ENCODE measurements at places on chromosomes 12 and 14.

- no peak for DNase-seq
Observed at GRCh38 chr12:82708061-82708879, 21.6 kb downstream of the TMTC2 start.

GRCh38 chr12:49294086-49294803, 702 bp upstream of the PRPH start:
- DNase-seq: no peak

DNA sequence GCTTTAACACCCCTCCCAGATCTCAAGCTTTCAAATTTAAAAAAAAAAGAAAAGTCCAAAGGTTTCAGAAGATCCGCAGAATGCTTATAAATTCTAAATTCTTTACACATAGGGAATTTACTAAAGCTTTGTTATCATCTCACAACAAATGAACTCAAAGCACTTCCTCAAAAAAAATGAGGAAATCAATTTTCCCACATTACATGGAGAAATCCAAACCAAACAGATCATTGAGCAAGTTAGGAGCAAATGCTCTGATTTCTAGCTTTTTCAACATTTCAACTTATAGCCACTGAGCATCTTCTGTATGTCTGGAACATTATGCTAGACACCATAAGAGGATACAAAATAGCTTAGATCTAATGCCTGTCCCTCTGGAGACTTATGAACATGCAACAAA, 161.0 kb downstream of the CEP128 start:
- DNase-seq: no peak

DNA sequence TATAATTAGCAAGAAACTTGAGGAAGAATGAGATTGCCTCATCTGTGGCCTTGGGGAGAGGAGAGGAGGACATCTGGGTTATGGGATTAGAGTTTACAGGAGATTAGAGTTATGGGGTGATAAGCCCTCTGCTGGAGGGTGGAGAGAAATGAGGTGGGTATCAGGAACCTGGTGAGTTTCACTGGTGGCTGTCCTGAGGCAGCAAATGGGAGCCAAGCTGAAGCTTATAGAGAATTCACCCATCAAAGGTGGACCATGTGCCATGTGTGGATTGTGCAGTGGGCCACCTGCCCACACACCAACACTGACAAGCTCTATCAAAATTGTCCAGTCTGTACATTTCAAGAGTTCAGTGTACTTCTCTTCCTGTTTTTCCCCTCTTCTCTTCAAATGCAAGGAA, 135.3 kb downstream of the AEBP2 start:
- DNase-seq: no peak

GRCh38 chr12:62448436-62448835, 18.2 kb upstream of the MON2 start:
- DNase-seq: no peak

- no peak for DNase-seq
Observed at GRCh38 chr12:112941528-112942335, 3.5 kb downstream of the OAS3 start.

- DNase-seq: no peak
Observed at GRCh38 chr14:105602799-105603793, 76.7 kb downstream of the TMEM121 start.

DNA sequence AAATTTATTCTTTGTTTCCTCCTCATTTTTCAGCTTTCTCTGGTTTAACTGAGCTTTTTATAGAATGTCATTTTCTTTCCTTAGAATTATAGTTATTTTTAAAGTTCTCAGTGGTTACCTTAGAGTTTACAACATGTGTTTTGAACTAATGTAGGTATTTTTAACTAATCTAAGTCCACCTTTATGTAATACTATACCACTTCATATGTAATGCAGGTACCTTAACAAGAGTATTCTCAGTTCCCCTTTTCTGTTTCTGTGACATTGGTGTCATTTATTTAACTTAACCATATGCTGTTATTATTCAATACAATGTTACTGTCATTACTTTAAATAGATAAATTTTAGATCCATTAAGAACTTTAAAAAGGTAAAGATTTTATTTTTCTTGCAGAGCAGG, 30.3 kb upstream of the KCNC2 start:
- no peak for DNase-seq

DNA sequence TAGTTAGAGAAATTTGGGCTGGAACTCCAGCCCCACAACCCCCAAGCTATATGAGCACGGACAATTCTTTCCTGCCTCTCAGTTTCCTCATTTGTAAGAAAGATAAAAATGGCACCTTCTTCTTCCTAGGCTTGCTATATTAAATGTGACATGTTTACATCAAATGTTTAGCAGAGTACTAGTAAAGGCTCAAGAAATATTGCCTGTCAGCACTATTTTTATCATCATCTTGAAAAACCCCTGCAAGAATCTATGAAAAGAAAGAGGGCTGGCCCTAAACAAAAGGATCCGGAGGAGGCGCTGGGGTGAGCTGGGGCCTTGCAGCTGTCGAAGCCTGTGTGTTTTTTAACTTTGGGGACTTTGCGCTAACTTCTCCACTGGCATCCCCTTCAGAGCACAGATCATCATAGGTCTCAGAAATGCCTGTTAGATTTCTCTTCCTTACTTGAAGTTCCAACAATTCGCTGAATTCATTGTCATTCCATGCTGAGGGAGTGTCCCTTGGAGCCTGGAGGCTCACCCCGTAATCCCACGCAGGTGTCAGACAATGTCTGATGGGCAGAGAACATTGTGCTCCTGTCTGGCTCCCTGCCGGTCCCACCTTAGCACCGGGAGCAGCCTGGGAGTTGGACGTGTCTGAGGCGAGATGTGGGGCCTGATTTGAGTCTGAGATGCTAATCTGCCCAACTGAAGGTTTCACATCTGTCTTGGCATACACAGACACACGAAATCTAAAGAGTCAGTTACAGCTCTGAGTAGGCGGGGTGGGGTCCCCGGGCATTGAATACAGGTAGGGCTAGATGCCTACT, 206.8 kb downstream of the NUAK1 start:
- no peak for DNase-seq

GRCh38 chr12:58470266-58471010, 449.9 kb downstream of the LRIG3 start:
- DNase-seq: no peak

DNA sequence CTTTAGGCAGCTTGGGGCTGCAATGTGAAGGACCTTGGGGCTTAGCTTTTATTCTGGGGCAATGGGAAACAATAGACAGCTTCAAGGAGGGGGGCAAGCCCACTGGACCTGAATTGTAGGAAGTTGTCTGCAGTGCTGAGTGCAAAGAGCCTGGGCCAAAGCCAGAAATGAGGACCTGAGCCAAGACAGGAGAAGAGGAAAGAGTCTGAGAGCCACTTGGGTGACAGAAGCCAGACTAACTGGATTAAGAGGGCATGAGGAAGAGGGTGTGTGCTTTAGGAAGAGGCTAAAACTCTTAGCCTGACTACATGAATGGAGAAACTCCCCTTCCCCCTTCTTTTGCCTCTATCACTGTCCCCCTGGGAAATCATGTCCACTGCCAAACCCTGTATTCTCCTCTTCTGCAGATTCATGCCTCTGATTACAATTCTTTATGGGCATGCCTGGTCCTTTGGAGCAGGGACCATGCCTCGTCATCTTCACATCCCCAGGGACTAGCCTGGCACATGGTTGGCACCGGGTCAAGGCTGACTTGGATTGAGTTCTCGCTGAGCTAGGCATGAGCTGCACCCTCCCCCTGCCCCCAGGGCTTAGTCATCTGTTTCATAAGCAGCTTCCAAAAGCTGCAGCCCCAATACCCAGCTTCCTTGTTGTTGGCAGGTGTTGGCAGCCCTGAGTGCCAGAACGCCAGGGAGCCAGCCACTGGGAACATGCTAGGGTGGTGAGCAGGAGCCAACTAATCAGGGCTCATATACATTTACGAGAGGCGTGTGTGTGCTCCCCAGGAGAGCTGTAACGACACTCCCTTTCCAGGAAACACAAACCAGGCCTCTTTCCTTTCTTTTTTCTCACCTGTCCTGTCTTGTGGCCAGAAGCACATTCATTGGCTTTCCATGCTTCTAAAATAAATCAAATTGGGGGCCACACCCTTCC, 27.7 kb upstream of the JDP2 start:
- DNase-seq: peak; percentile 92

GRCh38 chr14:72903716-72904115, 9.8 kb upstream of the DPF3 start:
- no peak for DNase-seq

DNA sequence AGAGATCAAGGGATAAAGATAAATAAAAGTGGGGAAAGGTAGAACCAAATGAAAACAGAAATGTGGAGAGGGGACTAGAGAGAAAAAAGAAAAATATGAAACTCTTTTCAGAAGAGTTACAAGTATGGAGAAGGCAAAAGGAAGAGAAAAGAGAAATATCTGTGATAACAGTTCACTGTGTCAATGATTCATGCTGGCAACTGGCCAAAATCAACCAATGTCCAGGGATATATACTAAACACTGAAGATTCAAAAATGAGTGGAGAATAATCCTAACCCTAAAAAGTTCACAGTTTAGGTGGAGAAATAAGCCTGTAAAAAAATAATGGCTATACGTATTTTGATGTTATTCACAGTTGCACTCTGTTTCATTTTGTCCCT, 372.3 kb upstream of the KITLG start:
- no peak for DNase-seq

DNA sequence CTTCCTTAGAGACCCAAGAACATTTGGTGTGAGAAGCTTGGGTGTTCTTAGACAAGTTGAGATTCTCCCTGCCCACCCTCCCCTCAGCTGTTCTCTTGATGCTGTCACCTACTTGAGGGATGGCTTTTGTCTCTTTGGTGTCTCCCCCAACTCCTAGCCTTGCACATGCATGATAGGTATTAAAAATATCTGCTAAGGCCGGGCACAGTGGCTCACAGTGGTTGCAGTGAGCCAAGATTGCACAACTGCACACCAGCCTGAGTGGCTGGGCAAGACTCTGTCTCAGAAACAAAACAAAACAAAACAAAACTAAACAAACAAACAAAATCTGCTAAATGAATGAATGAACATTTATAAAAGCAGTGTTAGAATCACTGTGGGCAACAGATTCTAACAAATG, 261.1 kb downstream of the AKAP6 start:
- DNase-seq: no peak

DNA sequence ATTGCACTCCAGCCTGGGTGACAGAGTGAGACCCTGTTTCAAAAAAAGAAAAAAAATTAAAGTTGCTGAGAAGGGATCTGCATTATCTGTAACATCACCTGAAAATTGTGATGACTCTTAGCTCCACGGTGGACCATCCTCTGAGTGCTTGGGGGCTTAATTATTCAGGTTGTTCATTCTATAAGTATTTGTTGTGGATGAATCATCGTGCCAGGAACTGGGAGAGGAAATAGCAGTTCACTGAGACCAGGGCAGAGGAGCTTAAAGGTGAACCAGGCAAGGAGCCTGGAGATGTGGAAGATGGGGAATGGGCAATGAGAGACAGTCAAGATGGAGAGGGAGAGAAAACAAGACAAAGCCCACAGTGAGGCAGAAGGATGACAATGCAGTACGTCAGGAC, 25.5 kb upstream of the GSC start:
- DNase-seq: no peak

- DNase-seq: no peak
Observed at GRCh38 chr14:23143911-23144310, 24.9 kb upstream of the CEBPE start.

- no peak for DNase-seq
Observed at GRCh38 chr14:85175556-85175955, 354.4 kb upstream of the FLRT2 start.

DNA sequence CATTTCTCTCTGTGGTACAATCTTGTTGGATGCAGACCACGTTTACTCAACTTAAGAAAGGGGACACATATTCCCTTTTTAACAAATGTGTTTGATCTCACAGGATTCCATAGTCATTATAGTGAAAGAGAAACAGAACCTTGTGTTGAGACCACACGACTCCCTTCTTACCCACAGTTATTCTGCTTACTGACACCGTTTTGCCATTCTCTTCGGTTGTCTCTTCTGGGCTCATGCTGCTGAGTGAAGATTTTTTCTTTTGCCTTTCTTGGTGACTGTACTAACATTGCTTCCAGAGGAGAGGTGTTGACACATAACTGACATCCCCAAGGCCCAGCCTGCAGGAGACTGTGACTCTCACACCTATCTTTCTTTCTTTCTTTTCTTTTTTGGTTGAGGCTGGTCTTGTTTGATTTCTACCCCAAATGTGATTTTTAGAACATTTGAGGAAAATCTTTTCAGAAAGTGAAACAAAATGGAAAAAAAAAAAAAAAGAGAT, 61.2 kb upstream of the OTOGL start:
- no peak for DNase-seq

DNA sequence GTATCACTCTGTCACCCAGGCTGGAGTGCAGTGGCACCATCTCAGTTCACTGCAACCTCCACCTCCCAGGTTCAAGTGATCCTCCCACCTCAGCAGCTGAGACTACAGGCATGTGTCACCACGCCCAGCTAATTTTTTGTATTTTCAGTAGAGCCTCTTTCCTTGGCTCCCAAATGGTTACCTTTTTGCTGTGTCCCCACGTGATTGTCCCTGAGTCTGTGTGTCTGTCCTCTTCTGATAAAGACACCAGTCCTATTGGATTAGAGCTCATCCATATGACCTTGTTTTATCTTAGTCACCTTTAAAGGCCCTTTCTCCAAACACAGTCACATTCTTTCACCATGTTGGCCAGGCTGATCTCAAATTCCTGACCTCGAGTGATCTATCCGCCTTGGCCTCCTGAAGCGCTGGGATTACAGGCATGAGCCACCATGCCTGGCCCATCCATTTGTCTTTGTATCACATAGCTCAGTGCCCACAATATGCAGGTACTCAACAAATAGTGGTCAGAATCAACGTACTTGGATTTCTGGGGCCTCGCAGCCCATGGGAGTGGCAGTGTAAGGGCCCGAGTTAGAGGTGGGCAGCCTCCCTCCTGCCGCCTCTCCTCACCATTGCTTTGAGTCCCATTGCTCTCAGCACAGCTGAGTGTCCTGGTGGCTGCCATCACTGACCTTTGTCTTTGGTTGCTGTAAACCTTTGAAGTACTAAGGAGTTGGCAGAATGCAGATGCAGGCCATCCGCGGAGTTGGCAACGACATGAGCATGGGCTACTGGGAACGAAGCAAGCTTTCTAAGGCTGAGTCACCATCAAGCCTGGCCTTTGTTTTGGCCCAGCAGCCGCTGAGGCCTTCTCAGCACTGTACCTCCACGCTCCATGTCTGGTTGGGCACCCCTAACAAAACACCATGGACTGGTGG, 9.3 kb downstream of the TPCN1 start:
- no peak for DNase-seq

GRCh38 chr12:124232654-124232987, 62.3 kb upstream of the RFLNA start:
- no peak for DNase-seq

DNA sequence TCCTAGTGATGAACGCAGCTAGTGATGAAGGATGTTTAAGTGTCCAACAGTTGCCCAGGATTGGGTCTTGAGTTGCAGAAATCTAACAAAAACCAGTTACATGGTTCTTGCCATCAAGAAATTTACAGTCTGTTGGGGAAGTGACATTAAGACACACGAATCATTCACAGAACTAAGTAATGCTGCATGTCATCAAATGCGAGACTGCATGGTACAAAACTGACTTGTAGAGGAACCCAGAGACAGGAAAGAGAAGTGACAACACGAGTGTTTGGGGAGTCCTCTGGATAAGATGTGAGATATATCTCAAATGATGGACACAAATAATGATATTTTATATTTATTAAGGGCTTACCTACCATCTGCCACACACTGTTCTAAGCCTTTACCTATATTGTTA, 6.1 kb upstream of the SYNE3 start:
- no peak for DNase-seq

- no peak for DNase-seq
Observed at GRCh38 chr12:116295327-116296263, 18.1 kb upstream of the MED13L start.
